ENCODE measurements at places on chromosomes 12 and 14. TPM values are rescaled to one million over a fixed set of nuclear protein-coding genes. Genes with fewer than 3 reads are reported as not detected.

GRCh38 chr14:103091041-103091882 is 3.3 kb upstream of the EXOC3L4 start:
- no peak overlapping the region for H3K27ac ChIP-seq
- H3K27me3 ChIP-seq: peaks cover 12% of the 10 kb centered on the region
- peak overlapping the region; percentile 58 for H3K4me3 ChIP-seq
- H3K36me3 ChIP-seq: no peaks in the 10 kb centered on the region

DNA sequence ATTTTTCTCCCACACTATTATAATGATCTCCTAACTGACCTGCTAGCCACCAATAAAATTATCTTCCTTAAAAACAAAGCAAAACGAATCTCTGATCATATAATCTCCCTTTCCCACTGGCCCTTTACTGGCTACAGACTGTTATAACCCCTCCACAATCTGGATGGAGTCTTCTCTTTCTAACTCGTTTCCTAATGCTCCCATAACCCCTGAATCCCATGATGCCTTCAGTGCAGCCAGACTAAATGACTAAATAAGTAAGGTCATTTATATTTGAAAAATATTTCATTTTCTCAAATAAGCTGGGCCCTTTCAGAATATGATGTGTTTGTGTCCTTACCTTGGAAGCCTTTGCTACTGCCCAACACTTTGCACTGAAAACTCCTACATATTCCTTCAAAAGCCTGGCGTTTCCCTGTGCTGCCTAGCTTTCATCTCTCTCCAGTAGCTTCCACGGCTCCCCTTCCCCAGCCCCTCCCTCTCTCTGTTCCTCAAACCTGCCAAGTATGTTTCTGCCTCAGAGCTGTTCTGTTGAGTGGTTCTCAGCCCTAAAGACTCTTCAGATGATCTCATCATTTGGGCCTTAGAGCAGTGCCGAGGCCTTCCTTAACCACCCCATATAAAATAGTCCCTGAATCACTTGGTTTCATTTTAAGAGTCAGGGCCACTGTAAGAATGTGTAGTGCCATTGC is 91.7 kb downstream of the MYRFL start:
- H3K4me3 ChIP-seq: no peak overlapping the region
- no peak for DNase-seq
- no peaks in the 10 kb centered on the region for H3K36me3 ChIP-seq
- H3K27me3 ChIP-seq: no peaks in the 10 kb centered on the region

- H3K27ac ChIP-seq: no peak overlapping the region
- H3K36me3 ChIP-seq: no peaks in the 10 kb centered on the region
- no peaks in the 10 kb centered on the region for H3K4me1 ChIP-seq
- no peaks in the 10 kb centered on the region for H3K27me3 ChIP-seq
Observed at GRCh38 chr12:103858953-103859601, 18.0 kb upstream of the NT5DC3 start.

DNA sequence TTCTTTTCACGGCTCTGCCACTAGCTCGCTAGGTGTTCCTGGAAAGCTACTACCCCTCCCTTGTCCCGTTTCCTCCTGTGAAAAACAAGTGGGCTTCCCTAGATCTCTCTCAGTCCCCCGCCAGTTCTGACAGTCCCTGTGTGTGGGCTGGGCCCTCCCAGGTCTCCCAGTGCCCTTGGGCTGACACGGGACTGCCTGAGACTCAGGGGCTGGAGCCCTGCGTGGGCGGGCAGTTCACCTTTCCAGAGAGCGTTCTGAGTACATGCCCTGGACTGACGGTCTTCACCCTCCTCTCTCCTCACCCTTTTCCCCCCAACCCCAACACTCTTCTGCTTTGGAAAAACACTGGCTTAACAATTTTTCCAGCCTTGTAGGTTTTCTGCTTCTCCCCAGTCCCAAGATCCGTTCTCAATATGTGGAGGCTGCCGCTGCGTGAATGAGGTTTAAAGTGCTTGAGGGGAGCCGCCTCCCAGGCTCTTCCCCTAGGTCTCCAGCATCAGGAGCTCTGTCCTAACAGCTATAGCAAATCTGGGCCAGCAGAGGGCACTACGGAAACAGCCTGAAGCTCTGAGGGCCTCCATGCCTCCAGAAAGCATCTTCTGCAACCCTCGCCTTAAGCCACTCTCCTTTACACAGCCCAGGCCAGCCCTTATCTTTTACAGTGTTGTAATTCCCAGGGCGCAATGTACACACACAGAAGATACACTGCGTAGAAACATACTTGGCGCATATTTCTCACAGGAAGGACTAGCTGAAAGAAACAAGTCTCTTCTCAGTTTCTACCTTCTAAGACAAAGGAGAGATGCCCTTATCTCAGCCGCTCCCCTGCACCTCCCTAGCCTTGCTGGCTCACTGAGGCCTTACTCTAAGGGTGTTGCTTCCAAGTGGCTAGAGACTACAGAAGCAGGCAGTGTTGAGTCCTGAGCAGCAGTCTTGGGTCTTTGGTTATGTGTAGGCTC is 10.4 kb upstream of the DCD start:
- H3K4me1 ChIP-seq: no peaks in the 10 kb centered on the region
- H3K4me3 ChIP-seq: peak overlapping the region; percentile 41
- no peaks in the 10 kb centered on the region for H3K36me3 ChIP-seq

GRCh38 chr12:123531091-123531490 is 2.4 kb downstream of the RILPL1 start:
- H3K4me3 ChIP-seq: no peak overlapping the region
- H3K27me3 ChIP-seq: peaks cover 21% of the 10 kb centered on the region
- H3K36me3 ChIP-seq: no peaks in the 10 kb centered on the region
- DNase-seq: no peak
- H3K4me1 ChIP-seq: no peaks in the 10 kb centered on the region

- H3K36me3 ChIP-seq: no peaks in the 10 kb centered on the region
- peaks cover 24% of the 10 kb centered on the region for H3K4me1 ChIP-seq
- no peak overlapping the region for H3K4me3 ChIP-seq
- no peaks in the 10 kb centered on the region for H3K27me3 ChIP-seq
- DNase-seq: no peak
- no peak overlapping the region for H3K27ac ChIP-seq
Observed at GRCh38 chr12:76275511-76276093, 72.6 kb downstream of the BBS10 start.

- no peaks in the 10 kb centered on the region for H3K36me3 ChIP-seq
- no peak overlapping the region for H3K4me3 ChIP-seq
- no peak for DNase-seq
- no peaks in the 10 kb centered on the region for H3K4me1 ChIP-seq
- no peaks in the 10 kb centered on the region for H3K27me3 ChIP-seq
Observed at GRCh38 chr12:15123401-15123800, 97.8 kb downstream of the RERG start.

- H3K27ac ChIP-seq: no peak overlapping the region
- peaks cover 7% of the 10 kb centered on the region for H3K4me1 ChIP-seq
- H3K36me3 ChIP-seq: no peaks in the 10 kb centered on the region
- DNase-seq: no peak
- H3K4me3 ChIP-seq: no peak overlapping the region
Observed at GRCh38 chr12:7099290-7099996, 7.2 kb upstream of the C1R start.

DNA sequence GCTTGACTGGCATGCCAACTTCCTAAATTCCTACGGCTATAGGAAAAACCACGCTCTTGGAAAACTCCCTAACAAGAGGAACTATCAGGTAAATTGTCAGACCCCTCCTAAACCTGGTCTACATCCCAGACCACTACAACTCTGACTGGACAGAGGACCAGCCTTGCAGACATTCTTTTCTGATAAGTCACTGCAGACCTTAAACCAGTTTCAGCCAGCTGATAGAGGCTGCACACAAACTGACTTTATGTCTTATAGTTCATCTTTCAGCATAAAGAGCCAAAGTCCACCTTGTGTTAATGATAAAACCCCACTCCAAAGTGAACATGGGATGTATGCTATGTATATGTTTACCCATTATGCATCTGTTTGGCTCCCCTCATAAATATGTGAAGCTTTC is 166.6 kb downstream of the KTN1 start:
- H3K4me1 ChIP-seq: no peaks in the 10 kb centered on the region
- H3K4me3 ChIP-seq: no peak overlapping the region
- no peak for DNase-seq
- no peaks in the 10 kb centered on the region for H3K27me3 ChIP-seq
- H3K36me3 ChIP-seq: no peaks in the 10 kb centered on the region
- H3K27ac ChIP-seq: no peak overlapping the region

- no peak for DNase-seq
- H3K27ac ChIP-seq: no peak overlapping the region
- H3K27me3 ChIP-seq: no peaks in the 10 kb centered on the region
- no peak overlapping the region for H3K4me3 ChIP-seq
- H3K4me1 ChIP-seq: peaks cover 10% of the 10 kb centered on the region
Observed at GRCh38 chr14:100640471-100641273, 53.5 kb upstream of the BEGAIN start.

DNA sequence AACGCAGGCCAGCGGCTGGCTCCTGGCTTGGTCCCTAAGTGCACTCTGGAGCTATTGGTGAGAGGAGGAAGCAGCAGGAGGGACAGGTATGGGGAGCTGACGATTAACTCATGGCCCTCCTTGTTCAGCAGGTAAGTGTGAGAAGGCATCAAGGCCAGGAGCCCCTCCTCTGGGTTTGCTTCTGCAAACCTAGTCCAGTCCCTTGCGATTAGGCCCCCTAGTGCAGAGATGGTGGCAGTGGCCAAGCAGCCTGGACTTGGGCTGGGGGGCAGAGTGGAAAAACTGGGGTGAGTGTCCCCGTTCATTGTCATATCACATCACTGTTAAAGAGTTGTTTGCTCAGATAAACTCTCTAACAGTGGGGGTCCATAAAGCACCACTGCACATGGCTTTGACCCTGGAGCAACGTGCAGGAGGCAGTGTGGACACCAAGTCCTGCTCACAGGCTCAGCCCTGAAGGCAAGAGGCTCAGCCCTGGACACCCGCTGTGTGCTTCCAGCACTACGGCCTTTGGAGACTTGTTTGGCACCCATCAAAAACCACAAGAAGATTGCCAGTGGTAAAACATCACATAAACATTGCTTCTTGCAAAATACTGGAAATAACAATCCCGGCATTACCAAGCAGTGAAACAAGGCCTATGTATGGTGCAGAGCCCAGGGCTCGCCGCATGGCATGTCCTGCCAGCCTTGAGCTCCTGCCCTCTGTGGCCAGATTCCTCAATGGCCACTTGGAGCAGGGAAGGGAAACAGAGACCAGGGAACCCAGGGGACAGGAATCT is 184.3 kb upstream of the RTL1 start:
- H3K36me3 ChIP-seq: no peaks in the 10 kb centered on the region
- H3K27ac ChIP-seq: no peak overlapping the region
- no peak overlapping the region for H3K4me3 ChIP-seq
- DNase-seq: no peak

Gene FGF6
- not detected for polyA plus RNA-seq

Gene STAT6
- 11.0 TPM for polyA plus RNA-seq

Gene VASH1
- 0.78 TPM for polyA plus RNA-seq

Gene GALNT4
- 1.1 TPM for polyA plus RNA-seq

Gene IFNG-AS1
- polyA plus RNA-seq: not detected

Gene KLHDC1
- polyA plus RNA-seq: not detected

Measured in GM23338 (cell line).